ENCODE measurements at places on chromosomes 12 and 14.

GRCh38 chr12:12266389-12266872 is 413 bp downstream of the LRP6 start:
- DNase-seq: no peak

- no peak for DNase-seq
Measured at GRCh38 chr12:20434996-20435395, 66.7 kb downstream of the PDE3A start.

DNA sequence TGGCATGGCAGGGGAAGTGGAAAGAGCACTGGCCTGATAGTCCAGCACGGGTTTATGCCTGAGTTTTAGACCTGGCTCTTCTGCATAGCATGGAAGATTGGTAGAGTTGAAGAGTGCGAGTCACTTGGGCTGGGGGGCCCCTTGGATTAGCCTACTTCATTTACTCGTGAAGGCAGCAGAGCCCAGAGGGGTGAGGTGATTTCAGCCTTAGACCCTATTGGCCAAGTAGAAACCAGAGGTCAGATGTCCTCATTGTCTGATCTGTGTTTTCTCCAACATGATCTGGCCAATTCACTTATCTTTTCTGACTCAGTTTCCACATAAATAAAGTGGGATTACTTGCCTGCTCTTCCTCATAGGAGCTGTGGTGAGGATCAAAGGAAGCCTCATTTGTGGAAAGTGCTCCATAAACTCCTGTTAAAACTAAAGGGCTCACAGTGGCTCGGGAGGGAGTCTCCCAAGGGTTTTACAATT is 1.9 kb downstream of the PLEKHG3 start:
- DNase-seq: no peak

DNA sequence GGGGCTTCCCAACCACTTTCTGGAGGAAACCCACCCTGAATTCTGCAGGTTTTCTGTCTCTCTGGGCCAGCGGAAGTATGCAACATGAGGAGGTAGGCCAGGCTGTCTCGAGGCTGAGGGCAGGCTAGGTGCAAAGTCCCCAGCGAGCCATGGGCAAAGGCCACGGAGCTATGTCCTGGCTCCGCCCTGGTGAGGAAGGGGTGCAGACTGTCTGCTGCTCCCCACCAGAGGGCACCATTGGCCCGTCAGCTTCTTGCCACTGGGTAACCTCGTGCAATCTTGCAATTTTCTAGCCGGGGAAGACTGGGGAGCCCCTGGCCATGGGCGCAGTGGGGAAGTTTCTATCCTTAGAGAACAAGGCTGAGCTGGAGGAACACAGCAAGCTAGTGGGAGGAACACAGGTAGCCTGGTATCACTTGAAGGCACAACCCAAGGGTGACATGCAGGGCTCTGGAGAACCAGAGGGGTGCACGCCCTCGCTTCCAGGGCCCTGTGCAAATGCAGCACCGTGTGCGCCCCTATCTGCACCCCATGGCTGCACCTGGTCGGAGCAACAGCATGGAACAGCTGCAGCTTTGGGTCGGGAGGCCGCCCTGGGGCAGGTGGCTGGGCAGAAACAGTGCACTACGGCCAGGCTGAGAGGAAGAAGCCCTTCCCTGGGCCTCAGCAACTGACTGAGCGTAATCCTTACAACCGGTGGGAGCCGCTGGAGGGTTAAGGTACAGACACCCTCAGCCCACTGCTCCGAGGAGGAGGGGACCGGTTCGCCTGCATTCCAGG is 27.6 kb upstream of the RPLP0 start:
- DNase-seq: no peak

DNA sequence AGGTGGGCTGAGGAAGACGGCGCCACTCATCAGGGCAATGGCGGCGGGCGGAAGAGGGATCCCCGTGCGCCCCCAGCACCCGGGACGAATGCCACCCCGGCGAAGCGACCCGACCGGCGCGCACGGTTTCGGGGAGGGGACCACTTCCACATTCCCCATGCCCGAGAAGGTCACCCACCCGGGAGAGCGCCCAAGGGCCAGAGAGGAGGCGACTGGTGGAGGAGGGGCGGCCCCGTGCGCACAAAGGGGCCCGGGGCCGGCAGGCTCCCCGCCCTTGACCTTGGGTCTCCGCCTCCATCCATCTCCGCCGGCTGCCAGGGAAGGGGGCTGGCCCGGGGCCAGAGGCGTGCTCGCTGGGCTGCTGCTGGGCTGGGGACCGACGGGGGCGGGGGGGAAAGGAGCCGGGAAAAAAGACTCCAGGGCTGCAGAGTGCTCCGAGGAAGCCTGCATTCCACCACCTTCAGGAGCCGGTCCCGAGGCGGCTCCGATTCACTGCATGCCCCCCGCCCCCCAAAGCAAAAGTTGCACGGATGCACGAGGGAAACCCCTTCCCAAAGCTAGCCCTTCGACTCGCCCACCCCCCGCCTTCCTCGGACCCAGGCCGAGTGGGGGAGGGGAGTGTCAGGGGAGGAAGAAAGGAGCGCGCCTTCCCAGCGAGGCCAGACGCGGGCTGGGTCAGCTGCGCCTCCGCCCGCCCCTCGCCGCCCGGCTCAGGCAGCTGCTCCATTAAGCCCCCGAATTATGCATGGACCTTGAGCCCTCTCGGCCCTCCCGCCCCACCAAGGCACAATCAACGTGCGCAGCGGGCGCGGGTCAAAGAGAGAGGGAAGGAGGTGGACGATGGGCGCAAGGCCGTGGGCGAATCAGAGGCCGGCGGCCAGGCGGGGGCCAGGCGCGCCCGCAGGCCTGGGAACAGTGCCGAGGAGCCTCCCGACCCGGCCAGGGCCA is 26.2 kb downstream of the BCL11B start:
- DNase-seq: no peak

- no peak for DNase-seq
Measured at GRCh38 chr12:126248871-126249403, 1183.7 kb downstream of the AACS start.

DNA sequence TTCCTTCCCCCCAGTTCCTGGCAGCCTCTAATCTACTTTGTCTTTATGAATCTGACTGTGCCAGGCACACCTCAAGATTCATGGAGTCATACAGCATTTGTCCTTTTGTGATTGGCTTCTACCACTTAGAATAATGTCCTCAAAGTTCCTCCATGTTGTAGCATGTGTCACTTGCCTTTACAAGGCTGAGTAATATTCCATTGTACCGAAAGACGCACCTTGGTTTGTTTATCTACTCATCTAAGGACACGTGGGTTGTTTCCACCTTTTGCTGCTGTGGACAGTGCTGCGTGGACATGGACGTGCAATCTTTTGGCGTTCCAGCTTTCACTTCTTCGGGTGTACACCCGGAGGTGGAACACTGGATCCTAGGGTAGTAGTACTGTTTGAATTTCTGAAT is 33.5 kb downstream of the ANAPC7 start:
- no peak for DNase-seq

DNA sequence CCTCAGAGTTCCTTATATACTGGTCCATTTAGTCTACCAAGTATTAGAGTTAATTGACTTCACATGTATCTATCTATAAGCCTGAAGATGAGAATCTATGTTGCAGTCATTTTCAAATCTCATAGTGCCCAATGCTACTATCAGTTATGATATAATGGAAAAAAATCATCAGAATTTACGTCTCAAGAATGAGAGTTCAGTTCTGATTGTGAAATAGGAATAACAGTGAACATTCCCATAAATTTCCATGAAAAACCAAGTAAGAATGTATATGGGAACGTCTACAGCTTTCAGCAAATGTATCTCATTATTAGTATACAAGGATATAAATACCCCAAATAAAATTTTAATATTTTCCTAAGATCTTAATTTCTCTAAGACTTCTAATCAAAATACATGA is 77.2 kb downstream of the PPP1R12A start:
- no peak for DNase-seq

GRCh38 chr12:97308576-97309198 is 153.9 kb upstream of the RMST start:
- DNase-seq: no peak

DNA sequence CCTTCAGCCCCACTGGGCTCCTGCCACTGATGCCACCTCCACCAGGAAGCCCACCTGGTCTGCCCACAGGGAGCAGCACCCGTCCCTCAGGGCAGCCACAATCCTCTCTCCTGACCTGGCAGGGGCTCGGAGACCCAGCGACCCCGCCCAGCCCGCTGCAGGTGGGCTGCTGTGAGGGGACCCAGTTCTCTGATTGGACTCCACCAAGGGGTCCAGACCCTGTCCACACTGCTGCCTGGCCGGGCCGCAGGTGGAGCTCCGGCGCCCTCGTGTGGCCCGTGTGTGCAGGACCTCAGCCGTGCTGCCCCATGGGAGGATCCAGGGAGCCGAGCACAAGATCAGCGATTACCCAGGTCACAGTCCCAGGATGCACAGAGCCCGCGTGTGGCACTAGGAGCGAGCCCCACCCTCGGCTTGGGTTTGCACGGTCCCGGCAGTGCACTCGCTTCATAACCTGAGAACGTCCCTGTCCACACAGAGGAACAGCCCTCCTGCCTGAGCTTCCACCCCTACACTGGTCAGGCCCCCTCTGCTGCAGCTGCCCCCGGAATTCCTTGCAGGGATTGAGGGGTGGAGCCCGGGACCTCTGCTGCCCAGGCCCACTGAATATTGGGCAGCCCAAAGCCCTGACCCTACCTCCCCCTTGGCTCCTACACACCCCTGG is 35.4 kb upstream of the TMEM179 start:
- no peak for DNase-seq
